ENCODE measurements at places on chromosomes 4 and X. TPM values are rescaled to one million over a fixed set of nuclear protein-coding genes. Genes with fewer than 3 reads are reported as not detected.

DNA sequence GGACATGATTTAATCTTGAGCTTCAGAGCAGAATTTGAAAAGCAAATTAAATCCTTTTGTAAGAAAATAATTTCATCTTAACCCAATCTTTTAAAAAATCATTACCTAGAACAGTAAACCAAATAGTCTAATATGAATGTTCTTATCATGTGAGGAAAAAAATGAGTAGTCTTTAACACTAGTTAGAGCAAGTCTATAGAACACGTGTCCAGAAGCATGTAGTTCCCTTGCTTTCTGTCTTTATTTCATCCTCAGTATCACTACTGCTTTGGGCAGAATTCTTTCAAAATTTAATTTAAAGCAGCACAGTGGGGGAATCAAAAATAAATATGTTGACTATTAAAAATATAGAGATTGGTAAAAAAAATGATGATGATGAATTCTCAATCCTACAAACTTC lies 2.1 kb downstream of the RBM47 start:
- no peak for DNase-seq

GRCh38 chr4:72391281-72391680 lies 177.7 kb downstream of the ADAMTS3 start:
- DNase-seq = no peak

GRCh38 chr4:129545599-129546278 lies 449.8 kb downstream of the C4orf33 start:
- DNase-seq = no peak

DNA sequence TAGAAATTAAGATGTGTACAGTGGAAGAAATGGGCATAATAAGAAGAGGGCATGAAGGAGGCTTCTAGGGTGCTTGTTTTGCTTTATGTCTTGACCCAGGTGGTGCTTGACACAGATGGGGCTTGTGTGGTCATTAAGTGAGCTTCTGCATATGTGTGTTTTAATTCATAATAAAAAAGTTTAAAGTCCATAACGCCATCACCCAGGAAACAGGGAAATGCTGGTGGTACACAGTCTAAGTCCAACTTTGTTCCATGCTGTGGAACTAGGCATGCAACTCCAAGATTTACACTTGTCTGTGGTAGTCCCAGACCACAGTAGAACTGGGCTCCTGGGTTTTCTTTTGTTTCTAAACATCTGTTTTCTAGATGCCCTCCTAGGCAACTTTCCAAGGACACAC lies 511.9 kb downstream of the MID1IP1 start:
- no peak for DNase-seq

- DNase-seq = no peak
These were observed 118.2 kb downstream of the NAF1 start for GRCh38 chr4:163048447-163048846.

DNA sequence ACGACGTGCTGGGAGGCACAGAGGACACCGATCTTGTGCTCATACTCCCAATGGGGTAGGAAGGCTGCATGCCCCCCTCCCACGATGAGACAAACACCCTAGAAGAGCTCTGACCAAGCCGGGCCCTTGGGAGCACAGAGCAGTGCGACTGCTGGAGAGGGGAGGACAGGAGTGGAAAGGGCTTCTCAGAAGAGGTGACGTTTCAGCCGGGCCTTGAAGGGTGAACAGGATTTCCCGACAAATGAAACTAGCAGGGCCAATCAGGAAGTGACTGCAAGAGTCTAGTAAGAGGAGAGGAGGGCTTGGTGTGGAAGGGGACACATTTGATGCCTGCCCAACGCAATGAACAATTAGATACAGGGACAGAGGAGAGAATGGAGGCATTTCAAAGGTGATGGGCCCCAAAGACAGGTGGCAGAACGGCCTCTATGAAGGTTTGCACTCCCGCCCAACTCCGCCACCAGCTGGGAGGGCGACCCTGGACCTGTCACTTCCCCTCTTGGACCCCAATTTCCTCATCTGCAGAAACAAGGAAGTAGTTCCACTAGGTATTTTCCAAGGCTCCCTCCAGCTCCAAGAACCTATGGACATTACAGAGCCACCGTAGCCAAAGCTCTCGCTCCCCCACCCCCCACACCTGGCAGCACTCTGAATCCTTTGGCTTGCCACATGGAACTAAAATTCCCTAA lies 3.9 kb downstream of the HCFC1 start:
- no peak for DNase-seq

DNA sequence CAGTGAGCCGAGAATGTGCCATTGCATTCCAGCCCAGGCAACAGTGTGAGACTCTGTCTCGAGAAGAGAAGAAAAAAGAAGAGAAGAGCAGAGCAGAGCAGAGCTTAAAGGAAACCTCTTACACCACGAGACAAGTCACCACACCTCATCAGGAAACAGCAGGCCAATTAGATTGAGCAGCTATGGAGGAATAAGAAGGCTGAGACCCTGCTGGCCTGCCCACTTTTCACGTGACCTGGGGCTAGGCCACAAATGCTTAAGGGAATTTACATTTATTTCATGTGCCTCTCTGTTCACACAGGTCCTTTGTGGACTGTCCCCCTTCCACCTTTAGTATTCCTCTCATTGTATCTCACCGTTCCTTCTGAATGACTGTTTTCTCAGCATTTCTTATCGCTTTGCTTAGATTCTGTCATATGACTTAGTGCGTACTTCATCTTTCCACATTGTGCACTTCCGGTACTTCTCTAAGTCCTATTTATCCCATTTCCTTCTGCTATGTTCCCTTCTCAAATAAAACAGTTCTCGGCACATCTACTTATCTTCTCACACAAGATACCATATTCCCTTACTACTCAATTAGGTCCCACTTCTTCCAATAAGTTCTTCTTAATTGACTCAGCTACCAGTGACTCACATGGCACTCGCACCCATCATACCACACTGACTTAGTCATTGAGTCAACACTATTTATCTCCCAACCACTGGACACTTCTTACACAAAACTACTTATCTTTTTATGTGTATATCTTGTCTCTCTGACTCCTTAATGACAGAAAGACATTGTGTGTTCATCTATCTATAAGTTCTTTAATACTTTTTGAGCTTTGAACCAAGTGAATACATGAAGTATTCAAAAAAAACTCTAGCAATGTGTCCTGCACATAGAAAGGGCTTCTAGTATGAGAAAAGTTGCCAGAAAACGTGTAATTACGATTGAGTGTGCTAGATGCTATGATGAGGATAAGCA lies 11.0 kb downstream of the CUL4B start:
- no peak for DNase-seq

- DNase-seq = no peak
These were observed 466.6 kb downstream of the INPP4B start for GRCh38 chr4:142379277-142380051.

The SMIM43 gene
- total RNA-seq = 4.5 TPM

The TASL gene
- 0.82 TPM for total RNA-seq

The IL1RAPL2 gene
- total RNA-seq = 8.2 TPM

The SSX1 gene
- not detected for total RNA-seq

The UGT2B10 gene
- total RNA-seq = not detected

The FHDC1 gene
- 5.7 TPM for total RNA-seq

The RAB33A gene
- total RNA-seq = 42.4 TPM

The CCSER1 gene
- total RNA-seq = 165 TPM

The TMEM150C gene
- 74.2 TPM for total RNA-seq

The SHROOM2 gene
- 19.2 TPM for total RNA-seq

The CFAP99 gene
- not detected for total RNA-seq

The MAGEA11 gene
- total RNA-seq = not detected
